ENCODE measurements at places on chromosomes 16 and 17.

DNA sequence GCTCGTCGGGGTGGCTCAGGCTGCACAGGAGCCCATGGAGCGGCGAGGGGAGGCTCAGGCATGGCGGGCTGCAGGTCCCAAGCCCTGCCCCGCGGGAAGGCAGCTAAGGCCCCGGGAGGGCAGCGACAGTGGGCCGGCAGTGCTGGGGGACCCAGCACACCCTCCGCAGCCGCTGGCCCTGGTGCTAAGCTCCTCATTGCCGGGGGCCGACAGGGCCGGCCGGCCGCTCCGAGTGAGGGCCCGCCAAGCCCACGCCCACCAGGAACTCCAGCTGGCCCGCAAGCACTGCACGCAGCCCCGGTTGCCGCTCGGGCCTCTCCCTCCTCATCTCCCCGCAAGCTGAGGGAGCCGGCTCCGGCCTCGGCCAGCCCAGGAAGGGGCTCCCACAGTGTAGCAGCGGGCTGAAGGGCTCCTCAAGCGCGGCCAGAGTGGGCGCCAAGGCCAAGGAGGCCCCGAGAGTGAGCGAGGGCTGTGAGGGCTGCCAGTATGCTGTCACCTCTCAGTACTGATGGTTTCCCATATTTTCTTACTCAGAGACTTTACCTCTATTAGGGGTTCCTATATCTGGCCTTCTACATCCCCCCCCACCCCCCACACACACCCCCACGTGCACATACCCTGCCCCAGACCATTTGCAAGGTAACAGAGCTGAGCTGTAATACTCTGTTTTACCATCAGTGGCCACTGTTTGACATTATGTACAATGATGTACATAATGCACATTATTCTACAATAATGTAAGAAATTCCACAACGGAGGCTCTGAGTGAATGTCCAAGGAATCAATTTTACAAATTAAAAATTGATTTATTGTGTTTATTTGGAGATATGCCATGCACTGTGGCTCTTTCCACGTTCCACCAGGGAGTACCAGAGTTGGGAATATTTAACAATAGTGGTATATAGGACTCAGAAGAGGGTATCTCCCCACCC is 3.7 kb upstream of the VAT1L start:
- no peak for DNase-seq

GRCh38 chr17:55284001-55284884 is 19.5 kb downstream of the HLF start:
- DNase-seq, result no peak

- no peak for DNase-seq
Measured at GRCh38 chr17:82116246-82116645, 18.2 kb upstream of the FASN start.

DNA sequence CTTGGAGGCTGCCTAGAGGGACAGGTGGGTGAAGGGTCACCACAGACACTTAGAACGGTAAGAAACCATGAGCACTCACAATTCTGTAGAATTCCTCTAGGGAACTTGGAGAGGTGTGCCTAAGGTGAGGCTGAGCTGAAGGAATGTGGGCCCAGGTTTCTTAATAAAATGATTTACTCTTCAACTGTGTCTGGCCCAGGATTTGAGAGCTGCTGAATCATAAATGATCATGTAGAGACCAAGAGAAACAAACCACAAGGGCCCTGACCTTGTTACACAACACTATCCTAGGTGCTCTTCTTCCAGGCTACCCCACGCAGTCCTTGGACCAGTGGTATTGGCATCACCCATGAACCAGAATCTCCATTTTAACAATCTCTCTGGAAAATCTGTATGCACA is 27.7 kb downstream of the ZNF18 start:
- DNase-seq, result no peak

DNA sequence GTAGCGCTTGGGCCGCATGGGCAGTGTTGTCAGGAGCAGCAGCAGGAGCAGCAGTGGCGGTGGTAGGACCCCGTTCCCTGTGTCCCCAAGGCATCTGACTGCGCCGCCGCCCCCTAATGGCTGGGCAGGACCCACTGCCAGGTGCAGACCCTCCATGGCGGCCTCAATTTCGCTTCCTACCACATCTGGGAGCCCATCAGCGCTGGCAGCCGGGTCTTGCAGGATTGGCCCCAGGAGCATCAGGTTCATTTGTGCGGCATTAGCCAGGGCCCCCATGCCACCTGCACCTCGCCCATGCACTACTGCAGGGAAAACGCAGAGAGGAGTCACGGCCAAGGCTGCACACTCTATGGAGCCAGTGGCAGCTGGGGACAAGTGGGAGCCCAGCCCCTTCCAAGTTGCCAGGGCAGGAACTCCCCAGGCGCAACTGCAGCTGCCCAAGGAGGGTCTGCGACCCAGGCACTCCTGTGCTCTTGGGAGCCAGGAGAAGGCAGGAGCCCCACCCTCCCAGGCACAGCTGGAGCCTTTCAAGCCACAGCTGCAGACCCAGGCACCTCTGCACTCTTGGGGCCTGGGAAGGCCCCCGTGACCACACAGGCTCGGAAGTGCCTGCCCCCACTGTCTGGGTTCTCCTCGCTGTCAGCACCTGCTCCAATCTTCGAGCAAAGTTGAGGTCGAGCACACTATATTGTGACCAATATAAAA is 594.2 kb downstream of the KCNJ18 start:
- DNase-seq, result no peak

DNA sequence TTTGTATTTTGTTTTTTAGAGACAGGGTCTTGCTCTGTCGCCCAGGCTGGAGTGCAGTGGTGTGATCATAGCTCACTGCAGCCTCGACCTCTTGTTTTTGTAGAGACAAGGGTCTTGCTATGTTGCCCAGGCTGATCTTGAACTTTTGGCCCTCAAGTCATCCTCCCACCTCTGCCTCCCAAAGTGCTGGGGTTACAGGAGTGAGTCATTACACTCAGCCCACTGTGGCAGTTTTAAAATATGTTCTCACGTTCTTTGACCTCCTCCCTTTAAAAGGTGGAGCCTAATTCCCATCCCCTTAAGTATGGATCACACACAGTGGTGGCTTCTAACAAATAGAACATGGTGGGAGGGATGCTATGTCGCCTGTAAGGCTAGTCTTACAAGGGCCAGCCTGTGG is 67.7 kb downstream of the ZDHHC7 start:
- DNase-seq, result no peak

GRCh38 chr17:51850201-51850600 is 308.3 kb downstream of the CA10 start:
- no peak for DNase-seq

GRCh38 chr17:63425483-63425882 is 20.6 kb downstream of the CYB561 start:
- peak; percentile 79 for DNase-seq

- DNase-seq, result no peak
Measured at GRCh38 chr16:2815299-2815771, 1.7 kb upstream of the PRSS21 start.
